Muscle of back (tissue), 13 donors: ENCODE measurements at places on chromosomes 1 and 21. TPM values are rescaled to one million over a fixed set of nuclear protein-coding genes. Genes with fewer than 3 reads are reported as not detected.

DNA sequence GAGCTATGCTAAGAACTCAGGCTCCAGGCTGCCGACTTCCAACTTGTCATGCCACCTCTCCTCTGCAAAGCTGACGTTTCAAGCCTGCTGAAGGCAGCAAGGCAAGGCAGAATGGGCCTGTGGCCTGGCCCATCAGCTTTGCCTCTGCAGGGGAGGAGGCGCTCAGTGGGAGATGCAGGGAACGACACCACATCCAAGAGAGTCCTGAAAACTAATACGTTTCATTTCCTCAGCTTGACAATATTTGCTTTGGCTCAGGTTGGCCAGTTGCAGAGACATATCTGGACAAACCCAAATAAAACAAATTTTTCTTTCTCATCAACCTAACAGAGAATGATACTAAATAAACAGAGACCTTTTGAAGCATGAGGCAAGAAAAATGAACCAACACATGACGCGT lies 35.3 kb downstream of the BEND5 start:
- no peak for DNase-seq

GRCh38 chr1:233224311-233224710 lies 71.2 kb downstream of the PCNX2 start:
- no peak for DNase-seq

Gene CACHD1
- 11.6 TPM for polyA plus RNA-seq

Gene NTNG1
- 6.4 TPM for polyA plus RNA-seq

DNA sequence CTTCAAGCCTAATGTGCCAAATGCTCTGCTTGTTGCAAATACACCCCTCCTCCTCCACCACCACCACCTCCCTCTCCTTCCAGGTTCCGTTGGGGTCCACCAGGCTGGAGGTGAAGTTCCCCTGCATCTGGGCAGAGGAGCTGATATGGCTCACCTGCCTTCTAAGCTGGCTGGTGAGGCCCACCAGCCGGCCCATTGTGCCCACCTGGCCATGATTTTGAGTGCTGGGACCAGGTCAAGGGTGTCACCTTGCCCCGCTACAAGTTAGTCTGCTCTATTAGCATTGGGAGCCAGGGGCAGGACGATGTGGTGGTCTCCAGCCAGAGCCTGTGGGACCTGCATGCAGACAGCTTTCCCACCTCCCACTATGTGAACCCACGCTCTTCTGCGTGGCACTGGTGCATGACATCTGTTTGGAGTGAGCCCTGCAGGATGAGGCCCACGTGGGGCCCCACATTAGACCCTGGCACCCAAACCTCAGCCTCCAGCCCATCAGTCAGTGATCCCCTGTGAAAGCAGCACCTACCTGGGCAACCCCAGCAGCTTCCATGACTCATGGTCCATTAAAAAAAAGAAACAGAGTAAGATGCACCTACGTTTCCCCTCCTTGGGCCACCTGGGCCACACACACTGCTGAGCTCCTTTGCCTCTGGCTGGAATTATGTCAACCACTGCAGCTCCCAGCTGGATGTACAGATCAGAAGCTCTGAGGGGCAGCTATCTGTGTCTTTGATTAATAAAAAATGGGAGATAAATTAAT lies 15.6 kb upstream of the CDCP2 start:
- DNase-seq: no peak

DNA sequence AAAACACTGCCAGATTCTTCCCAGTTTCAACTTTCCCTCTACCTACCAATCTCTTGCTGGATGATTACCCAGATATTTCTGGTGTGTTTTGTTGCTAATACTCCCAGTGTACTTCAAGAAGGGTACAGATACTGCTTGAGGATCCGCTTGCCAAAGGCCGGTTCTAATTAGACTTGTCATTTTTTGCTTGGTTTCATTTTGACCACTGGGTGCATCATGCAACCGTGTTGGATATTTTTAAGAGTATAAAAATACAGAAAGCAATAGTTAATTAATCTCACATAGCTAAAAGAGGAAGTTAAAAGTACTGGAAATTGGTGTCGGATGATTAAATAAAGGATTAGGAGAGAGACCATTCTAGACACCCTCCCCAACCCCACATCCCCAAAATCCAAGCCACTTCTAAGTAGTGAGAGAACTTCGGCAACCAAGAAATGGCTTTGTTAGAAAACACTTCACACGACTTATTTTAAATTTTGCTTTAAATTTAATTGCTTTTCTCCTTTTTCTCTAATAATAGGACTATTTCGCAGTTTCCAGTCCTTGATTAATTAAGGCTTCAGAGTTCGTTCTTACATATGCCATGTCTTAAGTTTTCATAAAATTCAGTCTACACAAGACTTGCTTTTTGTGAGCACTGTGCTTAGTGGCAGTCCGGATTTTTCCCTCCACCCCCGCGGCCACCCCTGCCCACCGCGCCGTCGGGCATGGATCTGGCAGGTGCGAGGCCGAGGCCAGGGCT lies 2.5 kb upstream of the CDKN2C start:
- DNase-seq: no peak

GRCh38 chr1:119646521-119647227 lies 1.4 kb downstream of the ZNF697 start:
- peak; percentile 69 for DNase-seq

Gene KCNC4
- polyA plus RNA-seq: 6.7 TPM

Gene ZYG11A
- polyA plus RNA-seq: 0.04 TPM

DNA sequence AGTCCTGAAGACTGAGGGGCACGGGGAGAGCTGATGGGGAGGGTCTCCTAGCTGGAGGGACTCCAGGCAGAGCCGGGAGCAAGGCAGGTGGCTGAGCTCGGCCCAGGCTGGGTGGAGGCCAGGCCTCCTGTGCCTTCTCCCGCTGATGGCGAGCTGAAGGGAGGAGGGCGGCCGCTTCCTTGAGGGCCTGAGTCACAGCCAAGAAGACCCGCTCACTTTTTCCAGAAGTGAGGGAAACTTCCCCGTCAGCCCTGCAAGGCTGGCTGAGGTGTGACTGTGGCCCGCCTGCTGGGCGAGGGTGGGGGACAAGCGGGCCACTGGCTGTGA lies 1.7 kb upstream of the VWA1 start:
- DNase-seq: no peak

DNA sequence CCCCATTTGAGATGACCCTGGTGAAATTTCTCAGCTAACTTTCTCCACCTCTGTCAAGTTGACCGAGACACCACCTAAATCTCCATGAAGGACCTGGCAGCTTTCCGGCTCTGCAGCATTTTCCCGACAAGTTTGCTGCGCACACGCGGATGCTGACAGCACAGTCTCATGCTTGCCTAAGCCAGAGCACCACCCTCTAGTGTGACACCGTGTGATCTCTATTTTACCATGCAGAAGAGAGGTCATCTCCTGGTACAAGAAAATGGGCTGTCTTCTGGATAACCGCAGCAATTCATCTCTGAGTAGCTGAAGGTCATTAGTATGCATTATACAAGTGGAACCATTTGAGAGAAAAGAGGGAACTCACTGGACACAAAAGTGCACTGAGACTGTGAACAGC lies 38.9 kb upstream of the H6PD start:
- DNase-seq: no peak

GRCh38 chr1:46903481-46903880 lies 37.8 kb downstream of the CYP4A11 start:
- DNase-seq: no peak

DNA sequence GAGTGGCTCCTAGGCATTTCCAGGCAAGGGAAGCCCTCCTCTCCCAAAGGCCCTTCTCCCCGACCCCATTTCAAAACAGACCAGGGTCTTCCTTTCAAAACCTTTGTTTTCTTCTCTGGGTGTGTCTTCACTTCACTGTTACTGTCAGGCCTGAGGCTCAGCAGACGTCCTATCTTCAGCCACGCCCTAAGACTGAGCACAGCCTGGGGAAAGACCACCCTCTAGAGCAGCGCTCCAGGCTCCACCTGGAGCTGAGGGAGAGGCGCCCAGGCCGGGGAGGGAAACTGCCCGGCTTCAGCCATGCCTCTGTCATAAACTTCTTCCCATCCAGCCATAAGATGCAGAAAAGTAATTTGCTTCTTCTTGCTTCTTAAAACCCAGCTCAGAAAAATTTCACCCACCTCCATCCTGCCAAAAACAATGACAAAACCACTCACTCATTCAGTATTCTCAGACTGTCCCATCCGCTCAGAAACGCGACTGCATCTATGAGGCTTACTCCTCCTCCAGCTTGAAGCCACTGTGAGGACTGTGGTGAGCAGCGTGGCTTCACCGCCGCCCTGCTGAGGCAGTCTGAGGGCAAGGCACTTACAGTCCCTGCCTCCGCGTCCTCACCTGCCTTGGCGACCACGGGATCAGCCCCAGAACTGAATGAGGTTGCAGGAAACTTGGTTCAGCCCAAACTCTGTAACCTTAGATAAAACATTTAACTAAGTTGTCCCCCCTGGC lies 36.1 kb downstream of the VN1R5 start:
- no peak for DNase-seq

- no peak for DNase-seq
Observed at GRCh38 chr1:33036051-33036525, 595 bp downstream of the AK2 start.

DNA sequence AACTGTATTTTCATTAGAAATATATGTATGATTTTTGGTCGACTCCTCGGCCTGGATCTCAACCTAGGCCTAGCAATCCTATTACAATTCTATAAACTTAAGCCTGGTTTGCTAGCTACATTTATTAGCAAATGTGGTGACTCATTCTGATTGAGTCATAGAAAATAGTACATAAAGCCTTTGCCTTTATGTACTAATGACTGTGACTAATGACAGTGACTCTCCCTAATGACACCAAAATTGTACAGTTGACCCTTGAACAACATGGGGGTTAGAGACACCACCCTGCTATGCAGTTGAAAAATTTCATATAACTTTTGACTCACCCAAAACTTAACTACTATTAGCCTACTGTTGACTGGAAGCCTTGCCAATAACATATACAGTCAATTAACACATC lies 78.9 kb downstream of the CLEC20A start:
- peak; percentile 68 for DNase-seq

Gene C1orf185
- not detected for polyA plus RNA-seq

DNA sequence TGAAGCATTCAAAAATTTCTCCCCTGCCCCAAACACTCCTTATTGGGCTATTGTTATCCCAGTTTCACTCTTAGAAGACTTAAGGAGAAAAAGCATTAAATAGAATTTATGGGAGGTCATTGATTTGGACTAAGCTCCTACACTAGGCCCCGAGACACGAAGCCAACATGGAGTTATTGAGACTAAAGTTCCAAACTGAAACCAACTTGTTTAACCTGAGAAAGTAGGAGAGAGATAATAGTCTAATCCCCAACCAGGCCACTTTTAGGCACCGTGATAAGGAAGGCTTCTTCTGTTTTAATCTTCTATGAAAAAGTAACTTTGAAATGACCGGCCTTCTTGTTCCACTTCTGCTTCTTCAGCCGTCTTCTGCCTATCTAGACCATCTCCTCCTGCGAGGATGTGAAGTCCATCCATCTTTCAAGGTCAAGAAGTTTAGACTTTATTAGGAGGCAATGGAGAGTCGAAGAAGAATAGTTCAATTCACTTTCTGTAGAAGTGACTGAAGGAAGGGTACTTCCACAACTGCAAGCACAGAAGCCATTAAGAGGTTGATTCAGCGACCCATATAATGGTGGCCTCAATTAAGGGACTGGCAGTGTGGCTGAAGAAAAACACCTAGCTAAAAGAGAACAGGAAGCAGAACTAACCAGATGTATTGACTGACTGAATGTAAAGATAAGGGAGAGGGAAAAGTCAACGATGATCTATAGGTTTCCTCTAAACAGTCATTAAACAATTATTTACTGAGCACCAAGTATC lies 428.8 kb downstream of the SMYD3 start:
- DNase-seq: no peak

GRCh38 chr1:152141971-152142584 lies 16.9 kb downstream of the RPTN start:
- DNase-seq: peak; percentile 28

Gene FAM177B
- polyA plus RNA-seq: 0.33 TPM

- DNase-seq: no peak
Observed at GRCh38 chr1:3306583-3307291, 147.7 kb upstream of the ARHGEF16 start.

GRCh38 chr1:2967329-2967725 lies 53.9 kb upstream of the ACTRT2 start:
- DNase-seq: no peak

DNA sequence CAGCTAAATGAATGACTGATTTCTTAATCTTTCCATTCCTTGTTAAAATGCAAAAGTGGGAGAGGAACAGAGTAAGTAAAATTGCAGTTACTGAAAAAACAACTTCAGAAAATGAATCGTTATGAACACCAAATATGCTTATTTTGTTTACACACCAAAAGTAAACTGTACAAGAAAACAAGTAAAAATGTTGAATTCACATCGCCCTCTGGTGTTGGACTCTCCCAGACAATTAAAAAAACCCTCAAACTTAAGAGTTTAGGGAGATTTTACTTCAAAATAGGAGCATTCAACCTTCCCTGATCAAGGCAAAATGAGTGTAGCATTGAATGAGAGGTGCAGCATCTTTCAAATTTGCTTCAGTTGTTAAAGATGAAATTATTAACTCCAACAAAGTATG lies 19.4 kb upstream of the ESRRG start:
- no peak for DNase-seq

DNA sequence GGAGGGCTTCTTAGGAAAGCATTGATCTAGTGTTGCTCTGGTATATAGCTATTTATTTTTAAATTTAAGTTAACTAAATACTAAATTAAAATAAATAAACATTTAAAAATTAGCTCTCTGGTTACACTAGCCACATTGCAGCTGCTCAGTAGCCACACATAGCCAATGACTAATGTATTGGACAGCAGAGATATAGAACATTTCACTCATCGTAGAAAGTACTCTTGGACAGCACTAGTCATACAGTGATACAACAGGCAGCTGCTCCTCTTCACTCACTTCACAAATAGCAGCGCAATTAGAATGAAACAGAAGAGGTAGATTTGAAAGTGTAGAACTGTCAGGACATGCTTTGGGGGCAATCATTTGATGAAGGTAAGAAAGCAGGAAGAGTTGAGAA lies 245.4 kb downstream of the PBX1 start:
- DNase-seq: no peak

GRCh38 chr1:229561141-229561540 lies 2.6 kb upstream of the ABCB10 start:
- DNase-seq: no peak

GRCh38 chr21:44083631-44084291 lies 23.4 kb upstream of the PWP2 start:
- DNase-seq: no peak

GRCh38 chr1:51612447-51612961 lies 4.4 kb upstream of the OSBPL9 start:
- no peak for DNase-seq

Gene NAV1
- 22.3 TPM for polyA plus RNA-seq

- DNase-seq: no peak
Observed at GRCh38 chr1:198107091-198107501, 49.7 kb upstream of the NEK7 start.

- peak; percentile 43 for DNase-seq
Observed at GRCh38 chr1:209688746-209689234, 13.6 kb downstream of the G0S2 start.

Gene TPR
- polyA plus RNA-seq: 56.5 TPM
